Renal cortical epithelial cell (primary cell): ENCODE measurements at places on chromosomes 6 and 20. TPM values are rescaled to one million over a fixed set of nuclear protein-coding genes. Genes with fewer than 3 reads are reported as not detected.

The TGM3 gene
- total RNA-seq = not detected in 2 replicates

The TPX2 gene
- 7.2 and 27.6 TPM in 2 replicates for total RNA-seq

The ULBP2 gene
- 8.2 and 14.4 TPM in 2 replicates for total RNA-seq

The MCCD1 gene
- total RNA-seq = 0.15 TPM in 1 of 2 replicates, not detected in the other

The WFDC8 gene
- not detected in 2 replicates for total RNA-seq

The DEFB132 gene
- not detected in 2 replicates for total RNA-seq

The GPX5 gene
- total RNA-seq = not detected in 2 replicates

The TOX2 gene
- total RNA-seq = not detected in 2 replicates

The PNPLA1 gene
- not detected in 2 replicates for total RNA-seq

The BPIFB4 gene
- not detected in 2 replicates for total RNA-seq

DNA sequence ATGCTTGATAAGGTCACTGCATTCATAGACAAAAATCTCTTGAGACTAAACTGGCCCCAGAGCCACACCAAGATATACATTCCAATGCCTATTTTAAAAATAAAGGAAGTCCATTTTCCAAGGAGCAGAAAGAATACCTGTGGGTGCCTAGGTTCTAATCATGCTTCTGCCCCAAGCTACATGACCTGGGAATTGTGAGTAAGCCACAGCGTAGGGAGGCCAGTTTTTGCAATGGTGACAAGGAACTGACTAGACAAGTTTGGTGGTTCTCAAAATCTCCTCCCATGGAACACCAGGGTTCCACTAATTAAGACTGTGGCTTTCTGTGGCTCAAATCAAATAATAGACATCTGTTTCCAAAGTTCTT, 83.3 kb downstream of the GMDS start:
- peak; percentile 16 for DNase-seq

DNA sequence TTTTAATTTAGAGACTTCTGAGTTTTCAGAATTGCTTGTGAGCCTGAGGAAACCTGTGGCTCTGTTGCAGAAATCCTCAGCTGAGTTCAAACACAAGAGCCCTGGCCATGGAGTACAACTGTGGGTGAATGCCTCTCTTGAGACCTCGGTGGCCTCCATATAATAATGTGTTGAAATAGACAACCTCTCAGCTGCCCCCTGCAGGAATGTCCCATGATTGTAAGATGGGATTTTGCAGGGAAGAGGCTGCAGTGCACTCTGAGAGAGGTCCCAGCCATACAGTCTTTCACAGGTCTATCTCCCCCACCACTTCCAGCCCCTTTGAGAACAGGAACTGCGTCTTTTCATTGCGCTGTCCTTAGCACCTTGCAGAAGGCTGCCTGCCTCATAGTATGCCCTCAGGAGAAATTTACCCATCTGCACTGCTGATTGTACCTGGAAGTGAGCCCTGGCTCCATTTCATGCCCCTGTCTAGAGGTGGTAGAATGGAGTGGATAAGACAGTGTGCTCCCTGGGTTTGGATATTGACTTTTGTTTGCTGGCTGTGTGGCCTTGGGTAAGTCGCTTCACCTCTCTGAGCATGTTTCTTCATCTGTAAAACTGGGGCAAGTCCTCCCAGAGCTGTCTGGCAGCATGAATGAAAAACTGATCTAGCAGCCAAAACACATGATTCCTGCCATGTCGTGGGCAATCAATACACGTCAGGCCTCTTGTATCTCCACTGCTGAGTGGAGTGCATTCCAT, 16.8 kb upstream of the CDH22 start:
- no peak for DNase-seq

GRCh38 chr6:7252390-7252789, 60.6 kb downstream of the SSR1 start:
- DNase-seq = no peak

- no peak for DNase-seq
Observed at GRCh38 chr20:25509084-25509483, 76.2 kb downstream of the NINL start.

- peak; percentile 85 for DNase-seq
Observed at GRCh38 chr6:9523462-9523861, 891.4 kb downstream of the TFAP2A start.

- no peak for DNase-seq
Observed at GRCh38 chr6:131989036-131989435, 37.9 kb upstream of the CCN2 start.

DNA sequence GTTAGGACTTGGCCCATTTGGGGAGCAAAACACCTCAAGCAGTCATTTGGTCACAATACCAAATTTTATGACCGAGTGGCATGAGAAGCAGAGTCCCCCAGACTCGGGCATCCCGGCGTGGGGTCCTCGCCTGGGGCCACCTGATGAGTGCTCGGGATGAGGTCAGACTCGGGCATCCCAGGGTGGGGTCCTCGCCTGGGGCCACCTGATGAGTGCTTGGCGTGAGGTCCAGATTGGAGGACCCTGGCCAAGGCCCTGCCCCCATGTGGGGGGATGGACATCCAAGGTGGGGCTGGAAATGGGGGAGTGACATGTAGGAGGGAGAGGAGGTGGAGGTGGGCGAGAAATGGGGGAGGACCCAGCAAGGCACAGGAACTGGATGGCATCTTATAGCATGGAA, 56.1 kb upstream of the CST7 start:
- DNase-seq = no peak

- DNase-seq = no peak
Observed at GRCh38 chr6:42366011-42366705, 85.6 kb downstream of the TRERF1 start.

DNA sequence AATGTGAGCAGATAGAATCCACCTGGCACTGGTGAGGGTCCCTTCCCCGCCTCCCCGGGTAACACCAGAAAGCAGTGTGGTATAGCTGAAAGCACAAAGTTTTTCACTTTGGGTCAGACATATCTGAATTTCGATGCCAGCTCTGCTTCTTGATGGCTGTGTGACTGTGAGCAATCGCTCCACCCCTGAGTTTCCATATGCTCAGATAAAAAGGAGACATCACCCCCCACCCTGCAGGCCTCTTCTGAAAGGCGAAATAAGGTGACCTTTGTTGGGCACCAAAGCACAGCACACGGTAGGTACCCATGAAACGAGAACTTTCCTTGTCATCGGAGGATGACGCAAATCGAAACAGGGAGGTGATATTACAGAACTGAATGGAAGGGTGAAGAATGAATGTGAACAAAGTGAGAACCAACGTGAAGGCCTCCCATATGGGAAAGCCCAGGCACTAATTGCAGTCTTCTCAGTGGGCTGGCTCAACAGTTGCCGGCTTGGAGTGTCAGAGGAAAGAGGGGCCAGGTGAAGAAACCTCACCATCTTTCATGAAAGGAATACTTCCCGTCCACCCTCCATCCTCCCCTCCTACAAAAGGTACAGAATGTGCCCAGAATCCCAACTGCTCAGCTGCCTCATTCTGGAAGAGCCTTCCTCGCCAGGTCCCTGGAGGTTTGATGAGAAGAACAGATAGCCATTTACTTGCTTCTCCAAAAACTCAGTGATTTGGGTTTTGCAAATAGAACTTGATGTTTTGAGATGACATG, 61.8 kb downstream of the NFATC2 start:
- no peak for DNase-seq

DNA sequence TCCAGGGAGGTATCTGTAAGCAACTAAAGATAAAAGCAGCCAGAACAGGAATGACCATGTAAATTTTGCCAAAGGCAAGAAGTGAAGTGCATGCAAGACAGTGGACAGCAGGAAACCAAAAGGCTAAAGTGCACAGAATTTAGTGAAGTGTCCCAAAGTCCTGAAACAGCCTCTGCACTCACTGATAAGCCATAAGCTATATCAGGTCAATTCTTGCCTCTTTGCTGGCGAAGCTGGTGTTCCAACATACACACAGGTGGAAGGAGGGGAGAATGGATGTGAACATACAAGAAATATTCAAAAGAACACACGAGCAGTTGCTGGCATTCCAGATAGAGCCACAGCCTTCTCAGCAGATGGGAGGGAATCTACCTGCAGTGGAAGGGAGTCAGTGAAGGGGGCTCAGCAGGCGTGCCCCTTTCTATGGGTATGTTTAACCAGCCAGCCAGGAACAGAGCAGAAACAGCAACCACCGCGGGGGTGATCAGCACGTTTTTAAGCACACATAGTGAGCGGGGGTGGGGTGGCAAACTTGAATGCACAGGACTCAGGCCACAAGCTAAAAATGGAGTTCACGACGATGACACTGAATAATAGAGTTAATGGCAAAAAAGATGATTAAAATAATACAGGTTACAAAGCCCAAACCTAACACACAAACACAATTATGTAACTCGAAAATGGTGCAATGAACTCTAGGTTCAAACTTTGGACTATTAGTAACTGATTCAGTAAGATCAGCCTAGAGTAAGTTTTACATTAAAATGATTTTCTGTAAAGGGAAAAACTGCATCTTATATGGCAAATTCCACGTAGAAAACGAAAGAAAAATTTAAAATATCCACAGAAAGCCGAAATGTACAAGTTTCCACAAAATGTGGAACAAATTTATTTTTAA, 1.2 kb downstream of the ECI2 start:
- peak; percentile 14 for DNase-seq

- DNase-seq = peak; percentile 19
Observed at GRCh38 chr20:32028647-32029372, 18.6 kb downstream of the CCM2L start.

GRCh38 chr20:60086821-60087562, 128.8 kb downstream of the CDH26 start:
- no peak for DNase-seq

- no peak for DNase-seq
Observed at GRCh38 chr20:8994045-8994444, 74.8 kb upstream of the PLCB4 start.

DNA sequence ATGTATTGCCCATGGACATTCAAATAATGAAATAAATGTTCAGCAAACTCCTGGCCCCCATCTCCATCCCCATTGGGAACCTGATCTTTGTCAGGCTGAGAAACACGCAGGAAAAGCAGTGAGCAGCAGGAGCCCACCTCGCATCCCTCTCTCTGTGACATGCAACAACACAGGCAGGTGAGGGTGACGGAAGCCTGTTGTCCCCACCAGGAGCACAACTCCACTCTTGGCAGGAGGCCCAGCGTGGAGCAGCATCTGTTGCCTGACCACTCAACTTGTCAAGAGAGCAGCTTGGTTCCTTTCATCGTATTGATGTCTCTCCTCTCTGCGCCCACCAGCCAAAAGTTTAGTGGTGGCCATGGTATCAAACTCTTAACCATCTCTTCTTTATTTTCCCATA, 586.9 kb upstream of the ARID1B start:
- DNase-seq = no peak

DNA sequence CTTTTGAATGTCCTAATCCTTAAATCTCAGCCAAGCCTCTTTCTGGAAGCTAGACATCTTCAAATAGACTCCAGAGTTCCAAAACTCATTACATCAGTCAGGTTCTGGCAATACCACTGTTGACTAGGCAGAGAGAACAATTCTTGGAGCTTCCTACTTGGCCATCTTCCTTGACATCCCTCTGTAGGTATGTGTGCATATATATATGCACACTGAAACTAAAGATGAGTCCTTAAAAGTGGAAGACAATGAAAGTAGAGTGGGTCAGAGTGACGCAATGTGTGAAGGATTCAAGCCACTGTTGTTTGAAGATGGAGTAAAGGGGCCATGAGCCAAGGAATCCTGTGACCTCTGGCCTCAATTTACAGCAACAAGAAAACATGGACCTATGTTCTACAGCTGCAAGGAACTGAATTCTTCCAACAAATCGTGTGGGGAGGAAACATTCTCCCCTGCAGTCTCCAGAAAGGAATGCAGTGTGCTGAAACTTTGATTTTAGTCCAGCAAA, 18.7 kb upstream of the DUSP22 start:
- DNase-seq = no peak

- peak; percentile 66 for DNase-seq
Observed at GRCh38 chr6:44076356-44077213, 50.7 kb downstream of the MRPL14 start.

- DNase-seq = no peak
Observed at GRCh38 chr6:110778333-110778732, 36.9 kb downstream of the CDK19 start.

DNA sequence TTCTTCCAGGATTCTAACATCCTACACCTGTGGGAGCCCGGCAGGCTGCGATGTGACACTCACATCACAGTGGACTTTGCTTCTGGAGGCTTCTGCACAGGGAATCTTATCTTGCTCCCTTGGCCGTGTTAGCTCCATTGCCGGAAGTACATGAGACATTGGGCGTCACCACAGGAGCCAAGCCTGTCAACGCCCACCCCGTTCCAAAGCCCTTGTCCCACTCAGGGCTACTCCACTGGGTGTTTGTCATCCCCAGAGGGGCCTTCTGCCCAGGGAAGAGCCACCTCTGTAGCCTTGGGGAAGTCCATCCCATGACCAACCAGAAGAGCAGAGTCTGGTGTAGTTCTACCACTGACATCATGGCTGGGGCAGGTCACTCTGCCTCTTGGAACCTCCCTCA, 1.7 kb downstream of the RAB44 start:
- no peak for DNase-seq

- no peak for DNase-seq
Observed at GRCh38 chr6:107284805-107285204, 169.5 kb upstream of the BEND3 start.

- peak; percentile 16 for DNase-seq
Observed at GRCh38 chr20:48898210-48898609, 23.3 kb upstream of the ARFGEF2 start.

GRCh38 chr6:150189122-150189521, 46.3 kb downstream of the PPP1R14C start:
- no peak for DNase-seq

DNA sequence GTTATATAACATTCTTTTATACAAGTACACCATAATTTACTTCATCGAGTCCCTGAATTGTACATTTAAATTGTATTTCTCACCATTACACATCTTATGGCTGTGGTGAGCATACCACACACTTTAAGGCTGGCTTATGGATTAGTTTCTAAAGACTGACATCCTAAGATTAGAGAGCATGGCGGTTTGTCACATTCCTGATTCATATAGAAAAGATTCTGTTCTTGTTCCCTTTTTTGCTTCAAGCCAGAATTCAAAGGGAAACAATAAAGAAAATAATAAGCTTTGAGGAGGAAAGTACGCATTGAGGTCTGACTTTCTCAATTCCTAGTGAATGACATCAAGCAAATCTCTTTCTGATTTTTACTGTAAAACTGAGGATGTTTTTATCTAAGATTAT, 2.5 kb downstream of the BTN1A1 start:
- no peak for DNase-seq

GRCh38 chr6:153210083-153210482, 79.0 kb upstream of the RGS17 start:
- DNase-seq = peak; percentile 11

GRCh38 chr20:22768266-22769178, 184.2 kb upstream of the FOXA2 start:
- DNase-seq = peak; percentile 13

DNA sequence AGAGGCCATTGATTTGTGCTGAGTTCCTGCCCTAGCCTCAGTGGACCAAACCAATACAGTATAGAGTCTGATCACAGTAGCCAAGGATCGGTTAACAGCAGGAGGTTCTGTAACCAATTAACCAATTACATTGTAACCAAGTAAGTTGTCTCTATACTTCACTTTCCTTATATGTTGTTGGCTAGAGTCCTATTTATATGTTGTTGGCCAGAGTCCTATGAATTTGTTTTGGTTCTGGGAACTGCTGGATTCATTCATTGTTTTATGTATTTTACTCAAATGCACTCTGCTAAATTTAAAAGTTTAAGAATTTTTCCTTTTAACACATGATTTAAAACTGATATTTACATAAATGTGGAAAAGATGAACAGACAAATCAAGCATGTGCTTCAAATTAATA, 597.4 kb upstream of the HS3ST5 start:
- DNase-seq = no peak

GRCh38 chr6:150345781-150346180, 23.0 kb upstream of the IYD start:
- peak; percentile 44 for DNase-seq
